ENCODE measurements at places on chromosomes 6 and 20.
A peak's percentile ranks its signal among the peaks of the same experiment; 100 is the strongest.

GRCh38 chr20:62570897-62571668 lies 71.2 kb upstream of the SLCO4A1 start:
- DNase-seq = no peak

DNA sequence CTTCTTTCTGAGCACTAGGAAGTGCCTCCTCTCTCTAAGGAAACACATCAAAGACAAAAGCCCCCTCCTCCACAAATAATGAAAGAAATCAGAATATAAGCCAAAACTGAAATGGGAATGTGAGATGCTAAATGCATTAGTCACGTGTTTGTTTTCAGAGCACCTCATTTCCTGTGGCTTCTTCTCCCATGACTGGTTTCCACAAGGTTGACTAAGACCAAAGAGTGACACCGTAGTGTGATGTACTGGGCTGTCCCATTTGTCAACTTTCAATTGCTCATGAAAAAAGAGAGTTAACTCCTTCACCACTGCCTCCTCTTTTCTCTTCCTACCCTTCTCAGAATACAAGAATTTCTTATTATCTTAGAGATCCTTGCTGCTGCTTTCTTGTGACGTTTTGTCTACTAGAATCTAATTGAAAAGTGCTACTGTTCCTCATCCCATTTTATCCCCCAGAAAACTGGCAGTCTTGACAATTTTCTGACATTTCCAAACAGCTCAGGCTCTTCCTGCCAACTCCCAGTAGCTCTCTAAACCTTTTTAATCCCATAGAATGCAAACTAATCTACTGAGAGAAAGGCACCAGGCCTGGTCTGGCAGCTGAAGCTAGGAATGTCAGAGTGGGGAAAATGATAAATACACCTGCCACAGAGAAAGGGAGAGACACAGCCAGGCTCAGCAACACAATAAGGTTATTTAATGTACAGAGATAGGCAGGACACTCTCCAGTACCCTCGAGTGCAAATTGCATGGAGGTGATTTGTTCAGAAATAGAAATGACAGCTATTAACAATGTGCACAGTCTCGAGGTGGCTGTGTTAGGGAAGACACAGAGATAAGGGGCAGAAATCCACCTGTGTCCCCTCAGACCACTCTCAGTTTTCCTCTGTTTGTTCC lies 671.7 kb upstream of the NRSN1 start:
- no peak for DNase-seq

GRCh38 chr6:158634695-158635426 lies 9.7 kb downstream of the DYNLT1 start:
- DNase-seq = no peak

DNA sequence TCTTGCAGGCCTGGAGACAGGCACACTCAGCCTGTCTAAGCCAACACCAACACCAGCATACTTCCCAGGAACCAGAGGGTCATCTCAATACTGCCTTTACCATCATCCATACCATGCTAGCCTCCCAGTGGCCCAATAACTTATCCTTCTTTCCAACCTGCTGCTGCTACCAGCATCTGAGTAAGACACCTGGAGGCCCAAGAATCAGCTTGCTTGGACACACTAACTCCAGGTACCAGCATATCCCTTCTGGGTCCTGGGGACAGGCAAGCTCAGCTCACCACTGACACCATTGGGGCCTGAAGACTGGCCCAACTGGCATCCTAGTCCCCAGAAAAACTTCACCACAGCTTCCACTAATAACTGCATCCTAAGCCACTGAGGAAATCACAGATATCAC lies 205.3 kb downstream of the CD109 start:
- DNase-seq = no peak

GRCh38 chr6:170286246-170286933 lies 4.5 kb downstream of the DLL1 start:
- DNase-seq = no peak

GRCh38 chr6:170130201-170130621 lies 160.7 kb downstream of the DLL1 start:
- no peak for DNase-seq

DNA sequence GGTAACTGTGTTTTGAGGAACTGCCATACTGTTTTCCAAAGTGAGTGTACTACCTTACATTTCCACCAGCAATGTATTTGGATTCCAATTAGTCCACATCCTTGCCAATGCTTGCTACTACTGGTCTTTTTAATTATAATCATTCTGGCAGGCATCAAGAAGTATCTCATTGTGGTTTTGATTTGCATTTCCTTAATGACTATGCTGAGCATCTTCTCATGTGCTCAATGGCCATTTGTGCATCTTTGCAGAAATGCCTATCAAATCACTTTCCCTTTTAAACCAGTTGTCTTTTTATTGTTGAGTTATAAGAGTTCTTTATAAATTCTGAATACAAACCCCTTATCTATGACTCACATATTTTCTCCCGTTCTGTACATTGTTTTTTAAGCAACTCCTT lies 75.9 kb downstream of the ATG5 start:
- no peak for DNase-seq

DNA sequence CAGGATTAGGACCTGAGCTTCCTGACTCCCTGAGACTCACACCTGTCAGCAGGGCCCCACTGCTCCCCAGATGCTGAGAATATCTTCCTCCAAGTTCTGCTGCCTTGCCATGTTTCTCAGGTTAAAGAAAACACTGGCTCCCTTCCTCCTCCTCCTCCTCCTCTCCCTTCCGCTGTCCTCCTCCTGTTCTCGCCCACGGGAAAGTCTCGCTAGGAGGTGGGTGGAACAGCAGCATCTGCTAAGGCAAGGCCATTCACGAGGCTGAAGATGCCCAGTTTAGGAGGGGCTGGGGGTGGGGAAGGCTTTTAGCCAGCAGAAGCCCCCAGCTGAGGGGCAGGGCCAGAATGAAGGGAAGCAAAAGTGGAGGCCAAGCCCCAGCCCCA lies 23.8 kb downstream of the KCNK15 start:
- DNase-seq = no peak

DNA sequence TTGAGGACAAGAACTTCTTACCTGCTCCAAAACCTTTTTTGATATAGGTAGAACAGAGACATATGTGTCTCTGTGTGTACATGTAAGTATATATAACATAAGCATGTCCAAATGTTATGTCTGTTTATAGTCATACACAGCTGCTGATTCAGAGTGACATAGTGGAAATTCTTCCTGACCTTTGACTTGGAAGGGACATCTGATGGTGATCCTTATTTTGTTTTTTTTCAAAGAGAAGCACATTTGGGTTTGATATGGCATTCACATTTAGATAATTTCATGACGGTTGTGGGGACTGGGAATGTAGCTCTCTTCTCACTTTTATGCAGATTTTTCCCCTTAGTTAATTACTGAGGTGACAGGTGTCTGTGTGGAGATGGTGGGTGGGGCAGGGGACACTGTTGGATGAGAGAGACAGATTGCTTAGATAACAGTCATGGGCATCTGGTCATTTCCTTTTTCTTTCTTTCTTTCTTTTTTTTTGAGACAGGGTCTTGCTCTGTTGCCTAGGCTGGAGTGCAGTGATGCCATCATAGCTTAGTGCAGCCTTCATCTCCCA lies 39.0 kb downstream of the FARS2 start:
- DNase-seq = no peak

DNA sequence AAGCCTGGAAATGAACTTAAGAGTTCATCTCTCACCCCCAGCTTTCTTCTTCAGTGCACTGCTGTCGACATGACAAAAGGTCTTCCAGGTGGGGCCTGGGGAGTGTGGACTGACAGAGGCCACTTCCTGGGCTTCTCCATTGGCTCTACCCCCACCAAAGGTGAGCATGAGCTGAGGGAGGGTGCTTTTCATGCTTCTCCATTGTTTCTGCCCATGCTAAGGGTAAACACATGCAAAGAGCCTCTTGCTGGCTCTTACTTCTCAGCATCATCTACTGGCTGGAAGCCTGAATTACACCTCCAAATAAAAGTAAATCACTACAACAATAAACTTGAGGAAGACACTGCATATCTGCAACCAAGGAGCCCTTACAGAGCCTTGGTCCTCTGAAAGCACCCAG lies 227.2 kb downstream of the EPM2A start:
- no peak for DNase-seq

DNA sequence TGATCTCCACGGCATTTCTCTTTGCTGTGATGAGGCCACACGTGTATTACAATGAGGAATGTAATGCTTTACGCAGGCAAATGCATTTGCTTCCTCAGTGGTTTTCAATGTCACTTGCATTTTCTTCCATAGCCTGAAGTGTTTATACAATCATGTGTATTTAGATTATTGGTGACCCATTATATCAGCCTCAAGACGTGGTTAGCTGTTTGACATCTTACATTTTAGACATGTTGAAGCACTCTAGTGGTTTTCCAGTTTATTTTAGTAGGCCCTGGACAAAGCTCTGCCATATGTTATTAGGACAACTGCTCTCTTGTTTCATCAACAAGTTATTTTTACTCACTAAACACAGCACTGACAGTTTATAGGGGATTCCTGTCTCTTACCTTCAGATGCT lies 200.4 kb downstream of the UTRN start:
- DNase-seq = no peak

GRCh38 chr6:110201151-110201884 lies 21.1 kb downstream of the CDC40 start:
- DNase-seq = no peak

DNA sequence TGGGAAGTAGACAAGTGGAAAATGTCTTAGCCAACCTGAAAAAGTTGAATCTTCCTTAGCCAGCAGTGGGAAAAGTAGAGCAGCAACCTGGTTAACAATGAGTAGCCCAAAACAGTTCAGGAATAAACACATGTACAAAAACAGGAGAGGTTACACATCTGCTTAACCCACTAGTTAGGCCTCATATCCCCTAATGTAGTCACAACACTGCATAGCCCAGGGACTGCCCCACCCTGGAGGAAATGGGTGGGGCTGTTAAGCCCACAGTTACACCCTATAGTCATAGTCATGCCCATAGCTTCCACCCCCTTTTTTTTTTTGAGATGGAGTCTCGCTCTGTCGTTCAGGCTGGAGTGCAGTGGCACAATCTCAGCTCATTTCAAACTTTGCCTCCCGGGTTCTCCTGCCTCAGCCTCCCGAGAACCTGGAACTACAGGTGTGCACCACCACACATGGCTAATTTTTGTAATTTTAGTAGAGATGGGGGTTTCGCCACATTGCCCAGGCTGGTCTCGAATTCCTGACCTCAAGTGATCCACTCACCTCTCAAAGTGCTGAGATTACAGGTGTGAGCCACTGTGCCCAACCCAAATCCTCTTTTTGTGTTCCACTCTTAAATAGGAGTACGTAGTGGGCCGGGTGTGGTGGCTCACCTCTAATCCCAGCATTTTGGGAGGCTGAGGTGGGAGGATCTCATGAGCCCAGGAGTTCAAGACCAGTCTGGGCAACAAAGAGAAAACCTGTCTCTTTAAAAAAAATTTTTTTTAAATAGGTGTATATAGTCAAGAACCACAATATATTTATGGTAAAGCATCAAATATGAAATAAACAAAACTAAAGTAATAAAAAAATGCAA lies 24.5 kb downstream of the ILRUN start:
- peak; percentile 78 for DNase-seq

GRCh38 chr6:106574741-106575458 lies 54.4 kb downstream of the RTN4IP1 start:
- no peak for DNase-seq

All from GM13976 (cell line).